ENCODE measurements at places on chromosomes 7 and 10.

DNA sequence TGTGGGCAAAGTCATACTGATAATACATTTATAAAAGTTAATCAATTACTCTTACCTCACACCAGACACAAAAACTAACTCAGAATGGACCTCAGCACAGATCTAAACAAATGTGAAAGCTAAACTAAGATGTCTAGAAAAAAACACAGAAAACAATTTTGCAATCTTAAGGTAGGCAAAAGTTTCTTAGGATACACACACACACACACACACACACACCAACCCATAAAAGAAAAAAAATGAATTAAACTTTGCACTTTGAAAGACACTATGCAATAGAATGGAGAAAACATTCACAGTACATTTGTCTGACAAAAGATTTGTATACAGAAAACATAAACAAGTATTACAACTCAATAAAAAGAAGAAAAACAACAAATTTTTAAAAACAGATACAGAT, 70.8 kb upstream of the ZNRF2 start:
- no peak for DNase-seq

DNA sequence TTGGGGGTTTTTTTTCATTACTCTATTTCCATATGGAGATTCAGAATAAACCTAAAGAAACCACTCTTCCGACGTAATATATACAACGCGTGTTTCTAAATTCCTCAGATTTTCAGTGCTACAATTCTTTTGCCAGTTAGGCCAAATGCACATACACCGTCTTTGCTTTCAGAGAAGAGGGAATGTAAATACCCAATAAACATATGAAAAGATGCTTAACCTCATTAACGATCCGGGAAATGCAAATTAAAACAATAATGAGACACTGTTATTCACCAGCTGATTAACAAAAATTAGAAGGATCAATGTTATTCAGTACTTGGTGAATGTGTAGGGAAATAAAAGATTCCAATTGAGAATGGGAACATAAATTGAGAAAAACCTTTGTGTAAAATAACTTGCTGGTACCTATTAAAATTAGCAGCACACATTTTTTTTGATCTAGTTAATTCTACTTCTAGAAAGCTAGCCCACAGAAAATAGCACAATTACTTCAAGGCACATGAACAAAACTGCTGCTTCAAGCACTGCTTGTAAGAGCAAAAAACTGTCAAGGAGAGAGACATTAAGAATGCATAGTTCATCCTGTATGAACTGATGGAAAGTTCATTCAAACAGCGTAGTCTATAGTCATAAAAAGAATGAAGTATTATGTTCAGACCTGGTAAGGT, 56.7 kb downstream of the FGFR2 start:
- DNase-seq, result no peak

GRCh38 chr10:6647811-6648526, 67.9 kb upstream of the PRKCQ start:
- DNase-seq, result no peak

- no peak for DNase-seq
Measured at GRCh38 chr10:51214207-51215196, 140.2 kb downstream of the PRKG1 start.

- no peak for DNase-seq
Measured at GRCh38 chr10:96401036-96401435, 42.2 kb upstream of the OPALIN start.

GRCh38 chr10:98919899-98920298, 315.8 kb downstream of the HPSE2 start:
- DNase-seq, result no peak

DNA sequence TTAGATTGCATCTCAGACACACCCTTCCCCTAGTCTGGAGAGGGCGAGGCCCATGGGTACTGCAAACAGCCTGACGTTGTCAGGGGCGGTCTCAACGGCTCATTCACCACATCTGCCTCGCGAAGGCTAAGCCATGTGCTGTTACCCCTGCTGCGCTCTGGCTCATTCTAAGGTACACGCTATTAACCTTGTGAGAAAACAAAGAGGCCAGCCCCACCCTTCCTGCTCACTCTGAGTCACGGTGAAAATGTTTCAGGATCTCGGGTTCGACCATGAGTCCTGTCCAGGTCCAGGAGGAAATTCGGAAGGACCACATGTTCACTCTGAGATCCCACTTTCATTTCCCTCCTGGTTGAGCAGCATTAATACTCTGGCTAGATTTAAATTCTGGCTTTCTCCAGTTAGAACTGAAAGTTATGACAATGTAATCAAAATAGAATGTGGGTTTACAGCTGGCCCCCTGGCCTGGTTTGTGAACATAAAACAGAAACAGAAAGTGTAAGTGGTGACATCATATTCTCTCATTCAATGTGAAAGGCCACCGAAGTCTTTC, 55.2 kb downstream of the EGFR start:
- no peak for DNase-seq

DNA sequence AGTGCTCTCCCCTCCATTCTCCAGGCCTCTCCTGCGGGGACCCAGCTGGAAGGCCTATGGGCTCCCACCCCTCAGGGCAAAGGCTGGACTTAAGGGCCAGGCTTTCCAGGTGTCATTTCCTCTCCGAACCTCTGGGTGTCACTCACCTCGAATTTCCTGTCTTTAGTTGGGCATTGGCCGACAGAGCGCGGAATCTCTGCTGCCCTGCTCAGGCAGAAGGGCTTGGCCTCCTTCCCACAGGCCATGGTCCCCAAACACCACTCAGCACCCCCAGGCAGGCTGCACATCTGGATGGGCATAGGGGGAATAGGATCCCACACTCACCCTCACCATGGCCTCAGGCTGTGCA, 212.9 kb downstream of the CCSER2 start:
- no peak for DNase-seq

DNA sequence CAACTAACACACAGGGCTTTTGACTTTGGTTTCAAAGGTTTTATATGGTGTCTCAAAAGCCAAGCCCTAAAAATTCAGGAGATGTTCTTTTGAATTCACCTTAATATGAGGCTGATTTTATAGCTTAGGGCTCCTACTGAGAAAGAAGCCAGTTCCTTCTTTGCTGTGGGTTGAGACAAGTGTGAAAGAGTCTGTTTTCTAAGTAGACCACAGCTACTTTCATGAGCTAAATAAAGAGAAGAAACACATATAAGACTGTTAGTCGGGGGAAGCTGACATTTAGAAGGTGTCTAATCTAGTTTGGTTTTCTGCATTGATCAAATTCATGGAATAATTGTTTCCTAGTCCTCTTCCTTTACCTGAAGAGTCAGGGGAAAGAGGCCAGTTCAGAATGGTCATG, 332.1 kb upstream of the CELF2 start:
- no peak for DNase-seq

DNA sequence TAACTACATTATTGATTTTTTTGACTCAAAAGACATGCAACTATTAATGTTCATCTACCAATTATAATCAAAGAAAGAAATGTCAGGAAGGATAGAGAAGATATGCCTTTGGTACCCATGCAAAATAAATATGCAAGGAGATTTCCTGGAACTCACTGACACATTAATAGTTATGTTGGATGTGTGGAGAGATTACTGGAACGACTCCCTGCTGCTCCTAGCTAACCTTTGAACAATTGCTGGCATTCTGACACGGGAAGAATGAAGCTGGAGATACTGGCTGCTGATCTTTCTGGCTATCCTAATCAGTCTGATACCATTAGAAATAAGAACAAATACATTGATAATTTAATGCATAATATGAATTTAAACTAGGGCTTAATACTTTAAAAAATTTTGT, 507.9 kb upstream of the NRG3 start:
- no peak for DNase-seq

- no peak for DNase-seq
Measured at GRCh38 chr10:124508070-124508667, 46.5 kb downstream of the LHPP start.

GRCh38 chr7:1727812-1728570, 57.9 kb downstream of the ELFN1 start:
- DNase-seq, result peak; percentile 52

DNA sequence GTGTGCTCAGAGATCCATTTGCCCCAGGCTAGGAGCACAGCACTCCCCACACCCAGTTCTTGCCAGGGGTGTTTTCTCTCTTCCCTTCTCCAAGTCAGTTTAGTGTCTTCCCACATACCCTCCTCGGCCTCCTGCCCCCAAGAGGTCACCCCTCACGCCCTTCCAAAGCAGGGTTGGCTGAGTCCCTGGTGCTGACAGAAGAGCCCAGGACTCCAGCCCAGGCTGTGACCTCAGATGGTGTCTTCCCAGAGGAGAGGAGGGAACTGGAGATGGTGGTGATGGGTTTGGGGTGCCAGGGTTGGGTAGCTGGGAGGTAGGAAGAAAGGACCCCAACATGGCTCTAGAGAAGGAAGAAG, 19.8 kb downstream of the ZNF775 start:
- DNase-seq, result no peak

DNA sequence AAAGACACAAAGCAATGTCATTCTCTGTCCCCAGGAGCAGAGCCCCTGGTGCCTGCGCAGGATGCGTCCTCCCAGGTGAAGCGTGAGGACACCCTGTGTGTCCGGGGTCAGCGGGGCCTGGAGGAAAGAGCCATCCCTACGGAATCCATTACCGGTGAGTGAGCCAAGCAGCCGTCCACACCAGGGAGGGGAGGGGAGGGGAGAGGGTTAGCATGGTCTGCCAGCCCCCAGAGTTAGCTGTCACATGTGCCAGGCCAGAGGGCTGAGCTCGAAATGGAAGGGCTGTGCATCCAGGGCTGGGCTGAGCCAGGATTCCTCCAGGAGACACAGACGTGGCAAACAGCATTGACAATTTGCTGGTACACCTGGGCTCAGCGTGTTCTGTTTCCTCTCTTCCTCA, 15.2 kb downstream of the ZNF282 start:
- DNase-seq, result no peak

GRCh38 chr10:116055252-116055916, 217.6 kb downstream of the GFRA1 start:
- DNase-seq, result no peak

GRCh38 chr7:13236026-13236425, 548.6 kb downstream of the ARL4A start:
- no peak for DNase-seq

GRCh38 chr7:2999078-2999500, 44.6 kb downstream of the CARD11 start:
- DNase-seq, result no peak

DNA sequence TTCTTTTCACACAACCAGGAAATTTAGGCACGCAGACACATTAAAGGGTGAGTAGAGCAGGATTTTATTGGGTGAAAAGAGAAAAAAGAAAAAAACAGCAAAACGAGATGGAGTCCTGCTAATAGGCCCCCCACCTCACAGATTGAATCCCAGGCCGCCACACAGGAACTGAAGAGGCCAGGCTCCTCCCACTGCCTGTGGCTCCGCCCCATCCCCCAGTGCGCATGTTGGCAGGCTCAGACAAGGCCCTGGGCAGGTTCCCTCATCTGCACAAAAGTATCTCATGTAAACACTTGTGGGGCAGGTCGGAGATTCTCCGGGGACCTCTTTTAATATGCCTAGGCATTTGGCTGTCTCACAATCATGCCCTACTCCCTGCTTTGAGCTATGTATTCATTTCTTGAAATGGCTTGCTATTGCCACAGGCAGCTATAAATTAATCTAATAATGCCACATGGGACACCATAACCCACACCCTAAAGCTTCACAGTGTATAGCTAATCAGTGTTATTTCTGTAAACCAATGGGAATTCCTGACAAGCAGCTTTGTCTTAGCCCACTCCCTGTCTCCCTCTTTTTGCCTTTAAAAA, 76.2 kb upstream of the KIF5B start:
- DNase-seq, result no peak

- no peak for DNase-seq
Measured at GRCh38 chr7:47685151-47685550, 103.2 kb upstream of the TNS3 start.

- no peak for DNase-seq
Measured at GRCh38 chr7:6651851-6652445, 14.8 kb downstream of the ZNF316 start.

DNA sequence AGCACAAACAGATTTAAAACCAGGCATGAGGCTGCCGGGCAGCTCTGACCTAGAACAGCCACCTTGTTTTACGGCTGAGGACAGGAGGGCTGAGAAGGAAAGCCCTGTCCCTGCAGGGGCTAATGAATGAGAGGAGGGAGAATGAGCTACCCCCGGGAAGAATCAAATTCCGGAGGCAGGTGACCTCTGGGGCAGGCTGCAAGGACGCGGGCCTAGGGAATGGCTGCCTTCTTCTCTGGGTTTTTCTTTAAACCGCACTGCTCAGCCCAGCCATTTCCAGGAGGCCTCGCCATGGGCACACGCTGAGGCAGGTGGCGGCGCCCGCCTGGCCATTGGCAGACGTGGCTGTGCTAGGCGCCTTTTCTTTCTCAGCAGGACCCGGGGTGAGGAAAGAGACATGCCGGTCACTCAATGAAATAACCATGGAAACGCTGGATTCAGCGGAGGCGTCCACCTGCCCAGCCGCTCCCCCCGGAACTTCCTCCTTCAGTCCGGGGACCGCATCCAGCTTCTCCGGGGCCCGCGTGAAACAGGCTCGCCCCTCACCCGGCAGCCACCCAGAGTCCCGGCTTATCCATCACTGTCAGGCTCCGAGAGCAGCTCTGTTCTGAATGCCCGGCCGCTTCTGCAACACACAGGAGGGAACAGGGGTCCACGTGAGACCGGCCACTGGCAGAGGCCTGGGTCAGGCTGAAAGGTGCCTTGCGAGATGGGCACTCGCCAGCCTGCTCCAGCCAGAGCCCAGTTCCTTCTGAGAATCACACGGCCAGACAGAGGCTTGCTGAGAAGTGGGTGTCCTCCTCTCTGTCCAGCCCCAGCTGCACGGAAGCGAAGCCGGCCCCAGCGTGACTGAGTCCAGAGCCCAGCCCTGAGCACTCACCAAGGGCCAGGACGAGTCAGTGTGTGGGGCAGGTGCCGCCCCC, 82.1 kb downstream of the PDGFA start:
- DNase-seq, result no peak

DNA sequence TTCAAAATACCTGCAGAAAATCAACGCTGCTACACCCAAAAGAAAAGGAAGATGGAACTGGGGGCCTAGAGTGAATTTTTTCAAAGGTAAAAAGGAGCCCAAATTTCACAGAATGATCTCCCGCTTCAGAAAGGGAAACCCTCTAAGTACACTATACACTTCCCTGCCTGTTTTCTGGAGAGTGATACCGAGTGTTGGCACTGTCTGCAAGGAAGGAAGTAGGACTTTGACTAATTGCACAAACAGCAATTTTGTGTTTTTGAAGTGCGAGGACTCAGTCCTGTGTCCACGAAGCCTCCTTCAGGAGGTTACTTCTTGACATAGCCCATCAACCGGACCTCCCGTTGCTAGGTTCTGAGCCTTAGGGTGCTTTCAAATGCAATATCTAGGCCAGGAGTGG, 106.3 kb downstream of the KIAA1217 start:
- no peak for DNase-seq
